ENCODE measurements at places on chromosomes 5 and 9. TPM values are rescaled to one million over a fixed set of nuclear protein-coding genes. Genes with fewer than 3 reads are reported as not detected.

The PCDHB16 gene
- not detected for total RNA-seq

The MEF2C gene
- total RNA-seq: 2.1 TPM

The RLN2 gene
- total RNA-seq: 0.34 TPM

The PLPPR1 gene
- not detected for total RNA-seq

The GABBR2 gene
- total RNA-seq: under 0.01 TPM

The IDNK gene
- total RNA-seq: 3.8 TPM

All from nasal cavity respiratory epithelium epithelial cell of viscerocranial mucosa (primary cell).